ENCODE measurements at places on chromosomes 3 and 15.

GRCh38 chr3:156599089-156599874, 44.4 kb upstream of the SSR3 start:
- DNase-seq, result no peak

- no peak for DNase-seq
Measured at GRCh38 chr3:13054341-13055285, 18.6 kb downstream of the IQSEC1 start.

GRCh38 chr15:39025321-39025720, 460.7 kb upstream of the RASGRP1 start:
- no peak for DNase-seq

DNA sequence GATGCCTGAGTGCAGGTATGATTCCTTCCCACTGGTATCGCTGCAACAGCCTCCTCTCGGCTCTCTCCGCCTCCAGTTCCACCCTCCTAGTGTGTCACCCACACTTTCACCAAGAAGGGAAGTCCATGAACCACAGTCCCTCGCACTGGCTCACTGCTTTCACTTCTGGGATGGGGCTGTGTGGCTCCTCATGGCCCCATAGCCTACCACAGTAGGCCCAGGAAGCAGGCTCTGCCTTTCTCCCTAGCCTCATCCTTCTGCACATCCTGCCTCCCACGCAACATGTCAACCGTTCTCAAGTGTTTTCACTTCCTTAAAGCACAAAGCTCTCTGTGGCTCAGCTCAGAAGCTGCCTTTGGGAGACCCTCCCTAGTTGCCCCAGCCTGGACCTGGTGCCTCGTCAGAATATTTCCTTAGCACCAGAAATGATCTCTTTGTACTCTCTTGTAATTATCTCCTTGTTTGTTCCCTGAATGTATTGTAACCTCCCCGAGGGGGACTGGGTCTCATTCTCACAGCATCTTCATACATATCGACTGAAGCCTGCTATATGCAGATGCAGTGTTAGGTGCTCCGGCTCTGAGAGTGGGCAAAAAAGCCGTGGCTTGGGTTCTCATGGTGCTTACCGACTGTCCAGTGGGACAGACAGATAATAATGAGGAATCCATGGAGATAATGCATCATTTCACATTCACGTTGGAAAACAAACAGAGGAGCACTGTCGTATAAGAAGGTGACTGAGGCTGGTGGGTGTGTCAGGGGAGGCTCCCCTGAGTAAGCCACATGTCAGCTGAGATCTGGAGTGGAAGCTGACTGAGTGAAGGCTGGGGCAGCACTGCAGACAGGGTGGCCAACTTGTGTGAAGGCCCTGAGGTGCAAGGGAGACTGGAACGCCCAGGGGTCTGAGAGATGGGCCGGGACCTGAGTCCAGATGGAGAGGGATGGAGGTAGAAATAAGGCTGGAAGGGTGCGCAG, 107.1 kb downstream of the DGKG start:
- no peak for DNase-seq

DNA sequence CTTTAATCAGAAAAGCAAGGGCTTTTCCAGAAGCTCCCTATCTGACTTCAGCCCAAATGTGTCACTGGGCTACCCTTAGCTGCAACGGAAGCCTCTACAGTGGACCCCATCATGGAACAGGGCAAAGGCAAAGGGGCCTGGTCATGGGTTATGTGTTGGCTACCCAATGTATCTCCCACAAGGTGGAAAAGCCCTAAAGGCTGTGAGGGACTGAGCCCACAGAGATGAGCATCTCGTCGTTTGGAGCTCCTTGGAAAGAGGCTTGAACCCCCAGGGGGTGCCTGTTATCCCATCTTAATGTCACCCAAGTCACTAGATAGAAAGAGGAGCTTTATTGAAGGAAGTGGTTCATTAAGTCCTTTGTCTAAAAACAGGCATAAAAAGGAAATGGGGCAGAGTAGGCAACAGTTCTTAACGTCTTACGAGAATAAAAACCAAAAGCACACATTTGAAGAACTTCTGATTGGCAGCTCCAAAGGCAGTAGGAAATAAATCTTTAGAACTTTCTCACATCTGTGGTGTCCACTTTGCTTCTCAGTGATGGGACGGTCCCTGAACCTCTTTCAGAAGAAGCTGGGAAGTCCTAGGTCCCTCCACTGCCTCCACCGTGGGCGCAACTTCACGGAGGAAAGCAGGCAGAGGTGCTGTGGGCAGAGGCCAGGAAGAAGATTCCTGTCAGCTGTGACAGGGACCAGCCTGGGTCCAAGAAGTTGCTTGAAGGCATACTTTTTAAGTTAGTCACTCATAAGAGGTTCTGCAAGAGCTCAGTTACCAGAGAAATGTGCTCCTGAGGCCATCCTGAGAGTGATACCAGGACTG, 93.7 kb downstream of the MYLK start:
- no peak for DNase-seq

DNA sequence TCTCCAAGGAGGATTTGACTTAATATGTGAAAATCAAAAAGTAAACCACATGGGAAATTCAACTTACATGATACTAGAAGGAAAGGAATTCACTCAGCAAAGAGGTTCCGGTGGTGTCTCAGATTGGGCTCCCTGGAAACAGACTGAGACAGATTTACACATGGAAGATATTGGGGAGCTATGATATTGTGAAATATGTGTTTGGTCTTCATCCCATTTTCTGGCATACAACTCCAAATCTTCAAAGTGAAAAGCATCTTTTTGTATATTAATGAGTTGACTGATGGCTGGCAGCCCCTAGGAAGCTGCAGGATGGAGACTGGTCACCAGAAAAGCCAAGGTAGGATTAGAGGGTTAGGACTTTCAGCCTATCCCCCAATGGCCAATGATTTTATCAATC, 29.3 kb downstream of the GRK7 start:
- no peak for DNase-seq

GRCh38 chr15:78573416-78573815, 8.1 kb downstream of the CHRNA5 start:
- no peak for DNase-seq

DNA sequence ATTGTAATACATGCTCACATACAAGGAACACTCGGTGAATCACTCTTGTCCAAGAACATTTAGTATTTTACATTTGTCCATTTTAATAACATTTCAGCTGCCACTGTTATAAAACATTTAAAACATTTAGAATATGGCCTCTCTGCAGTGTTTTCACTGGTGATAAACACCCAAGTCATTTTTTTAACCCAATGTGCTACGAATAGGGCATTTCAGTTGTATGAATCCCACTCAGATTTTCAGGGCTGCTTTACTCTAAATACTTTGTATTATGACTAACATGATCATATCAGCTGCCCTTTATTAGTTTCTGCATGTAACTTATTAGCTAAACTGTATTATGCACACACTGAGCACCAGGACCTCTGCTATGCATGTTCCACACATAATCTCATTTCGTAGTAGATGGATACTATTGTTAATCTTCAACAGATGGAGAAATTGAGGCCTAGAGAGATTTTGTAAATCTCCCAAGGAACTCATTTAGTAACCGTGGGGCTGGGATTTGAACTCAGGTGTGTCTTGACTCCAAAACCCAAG, 148.6 kb upstream of the CDIN1 start:
- no peak for DNase-seq

DNA sequence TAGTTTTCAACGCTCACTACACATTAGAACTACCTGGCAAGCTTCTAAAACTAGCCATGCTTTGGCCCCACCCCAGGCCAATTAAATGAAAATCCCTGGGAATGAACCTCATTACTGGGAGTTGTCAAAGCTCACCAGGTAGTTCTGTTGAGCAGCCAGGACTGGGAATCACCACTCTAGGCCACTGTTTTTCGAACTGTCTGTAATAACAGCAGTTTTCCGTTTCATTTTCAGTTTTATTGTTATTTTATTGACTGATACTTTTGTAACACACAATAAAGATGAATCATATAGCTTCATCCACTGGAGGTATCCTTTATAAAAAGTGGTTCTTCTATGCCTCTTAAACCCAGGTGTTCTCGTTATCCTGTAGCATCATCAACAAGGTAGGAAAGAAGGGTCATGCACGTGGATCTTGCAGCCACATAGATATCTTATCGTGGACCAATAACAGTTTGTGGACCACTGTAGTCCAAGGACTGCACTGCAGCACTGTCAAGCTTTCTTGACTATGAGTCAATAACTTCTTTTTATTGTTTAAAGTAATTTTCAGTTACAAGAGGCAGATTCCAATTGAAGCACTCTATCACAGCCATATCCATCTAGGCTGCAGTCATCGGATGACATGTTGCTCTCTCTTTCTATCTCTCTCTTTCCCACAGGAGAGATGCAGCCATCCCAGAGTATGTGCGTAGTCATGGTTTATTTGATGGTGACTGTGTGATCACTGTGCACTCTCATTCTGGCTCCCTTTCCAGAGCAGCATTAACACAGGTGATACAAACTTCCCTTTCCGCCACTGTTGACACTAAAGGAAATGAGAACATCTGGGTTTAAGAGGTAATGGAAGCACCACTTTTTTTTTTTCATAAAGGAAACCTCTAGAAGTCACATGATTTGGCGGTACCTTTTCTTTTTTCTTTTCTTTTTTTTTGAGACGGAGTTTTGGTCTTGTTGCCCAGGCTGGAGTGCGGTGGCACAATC, 39.0 kb upstream of the BLM start:
- DNase-seq, result no peak
